B cell (primary cell): ENCODE measurements at places on chromosomes 12 and 14.
A peak's percentile ranks its signal among the peaks of the same experiment; 100 is the strongest.

DNA sequence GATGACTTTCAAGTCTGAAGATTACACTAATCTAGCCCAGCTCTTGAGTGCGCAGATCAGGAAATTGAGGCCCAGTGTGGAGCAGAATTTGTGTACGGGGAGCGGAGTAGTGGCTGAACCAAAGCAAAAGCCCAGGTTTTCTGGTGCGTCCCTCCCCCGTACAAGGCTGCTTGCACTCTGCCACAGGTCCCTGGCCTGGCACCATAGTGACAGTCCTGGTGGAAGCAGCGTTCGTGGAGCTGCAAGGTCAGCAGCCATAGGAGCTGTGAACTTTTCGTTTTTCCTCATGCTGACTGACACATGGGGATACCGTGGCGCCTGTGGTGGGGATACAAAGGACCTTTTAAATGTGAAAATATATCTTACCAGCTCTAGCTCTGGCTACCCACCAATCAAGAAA lies 1.7 kb downstream of the EVL start:
- no peak for DNase-seq

- no peak for DNase-seq
Measured at GRCh38 chr14:96579358-96579757, 77.2 kb downstream of the PAPOLA start.

DNA sequence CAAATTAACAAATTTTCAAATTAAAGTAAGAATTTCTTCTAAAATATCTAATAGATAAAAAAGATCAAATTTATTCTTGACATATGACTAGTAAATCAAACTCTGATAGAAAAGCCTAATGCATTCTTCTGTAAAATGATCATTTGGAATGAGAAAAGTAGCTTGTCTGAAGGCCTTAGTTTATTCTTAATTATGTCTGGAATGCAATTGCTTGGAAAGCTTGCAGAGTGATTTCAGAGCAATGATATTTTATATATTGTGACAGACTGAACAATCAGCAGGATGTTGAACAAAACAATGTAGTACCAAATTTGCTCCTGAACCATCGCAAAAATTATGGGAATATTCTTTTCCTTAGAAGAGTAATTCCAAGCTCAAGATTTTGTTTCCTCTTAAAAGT lies 789.6 kb upstream of the NOVA1 start:
- DNase-seq = no peak

GRCh38 chr12:64682572-64683277 lies 72.4 kb downstream of the RASSF3 start:
- DNase-seq = no peak

DNA sequence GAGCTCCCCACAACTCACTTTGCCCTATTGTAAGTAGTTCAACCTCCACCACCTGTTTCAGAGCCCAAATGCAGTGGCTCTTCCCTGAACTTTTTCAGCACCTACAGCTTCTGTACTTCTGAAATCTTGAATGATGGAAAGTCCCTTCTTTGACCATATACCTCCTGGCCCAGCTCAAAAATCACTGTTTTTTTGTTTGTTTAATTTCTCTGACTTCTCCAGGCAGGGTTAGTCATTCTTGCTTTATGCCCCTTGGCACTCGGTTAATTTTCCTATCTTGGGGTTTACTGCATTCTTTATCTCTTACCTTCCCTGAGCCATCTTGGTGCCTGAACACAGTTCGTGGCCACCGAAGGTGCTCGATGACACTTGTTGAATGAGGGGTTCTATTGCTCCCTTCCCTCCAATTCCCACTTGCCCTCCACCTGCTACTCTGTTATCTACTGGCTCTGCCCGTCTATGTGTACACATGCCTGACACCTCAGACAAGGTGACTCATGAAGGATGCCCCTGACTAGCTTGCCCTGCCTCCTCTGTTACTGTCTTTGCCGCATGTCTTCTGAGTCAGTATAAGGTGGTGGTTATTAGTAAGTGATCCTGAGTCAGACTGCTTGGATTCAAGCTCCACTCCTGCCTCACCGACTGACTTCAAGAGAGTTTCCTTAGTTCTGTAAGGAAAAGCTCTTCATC lies 4.4 kb downstream of the AMHR2 start:
- DNase-seq = no peak

GRCh38 chr12:54975875-54976274 lies 8.7 kb downstream of the TESPA1 start:
- no peak for DNase-seq

DNA sequence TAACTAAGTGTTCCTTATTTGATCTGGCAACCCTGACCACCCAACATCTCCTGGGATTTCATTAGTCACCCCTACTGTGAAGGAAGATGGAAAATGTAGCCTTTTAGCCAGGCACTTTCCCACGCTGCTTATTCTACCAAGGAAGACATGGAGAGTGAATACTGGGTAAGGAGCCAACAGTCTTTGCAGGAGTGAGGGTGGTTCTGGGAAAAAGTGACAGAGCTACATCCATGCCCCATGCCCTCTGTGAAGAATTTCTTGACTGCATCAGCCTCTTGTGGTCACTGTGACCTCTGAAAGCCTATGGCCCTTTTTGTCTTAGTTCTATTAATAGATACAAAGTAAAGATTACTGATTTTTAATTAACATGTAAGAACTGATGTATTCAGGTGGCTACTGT lies 196.0 kb upstream of the EEA1 start:
- no peak for DNase-seq

GRCh38 chr12:80087486-80088213 lies 11.7 kb upstream of the OTOGL start:
- DNase-seq = no peak

GRCh38 chr12:45634273-45634917 lies 95.1 kb upstream of the ARID2 start:
- no peak for DNase-seq

DNA sequence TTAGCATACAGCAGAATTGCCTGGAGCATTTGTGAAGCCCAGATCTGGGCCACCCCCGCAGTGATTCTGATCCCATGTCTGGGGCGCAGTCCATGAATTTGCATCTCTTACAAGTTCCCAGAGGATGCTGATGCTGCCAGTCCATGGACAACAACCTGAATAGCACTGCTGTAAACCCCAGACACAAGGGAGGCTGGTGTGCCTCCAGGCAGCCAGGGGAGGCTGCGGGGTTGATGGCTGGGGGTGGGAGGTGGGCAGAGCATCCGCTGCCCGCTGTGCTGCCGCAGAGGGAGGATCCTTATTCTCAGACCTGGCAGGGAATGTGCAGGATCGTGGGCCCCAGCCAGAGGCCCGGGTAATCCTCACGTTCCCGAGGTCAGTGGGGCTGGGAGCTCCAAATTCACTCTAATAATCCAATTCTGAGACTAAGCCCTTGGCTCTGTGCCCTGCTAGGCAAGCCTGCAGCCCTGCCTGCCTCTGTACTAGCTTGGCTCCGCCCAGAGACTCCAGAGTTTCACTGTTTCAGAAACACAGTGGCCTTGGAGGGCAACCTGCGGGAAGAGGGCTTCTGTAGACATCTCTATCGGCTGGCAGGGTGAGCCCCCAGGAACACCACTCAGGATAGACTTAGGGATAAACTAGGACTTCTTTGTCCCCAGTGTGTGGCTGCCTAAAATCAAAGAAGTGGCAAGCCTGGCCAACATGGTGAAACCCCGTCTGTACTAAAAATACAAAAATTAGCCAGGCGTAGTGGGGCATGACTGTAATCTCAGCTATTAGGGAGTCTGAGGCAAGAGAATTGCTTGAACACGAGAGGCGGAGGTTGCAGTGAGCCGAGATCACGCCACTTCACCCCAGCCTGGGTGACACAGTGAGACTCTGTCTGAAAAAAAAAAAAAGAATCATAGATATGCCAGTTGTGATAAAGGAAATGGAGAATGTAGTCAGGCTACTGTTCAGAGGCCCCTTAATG lies 17.8 kb upstream of the MLEC start:
- peak; percentile 79 for DNase-seq

GRCh38 chr12:45688183-45688582 lies 41.3 kb upstream of the ARID2 start:
- DNase-seq = no peak

DNA sequence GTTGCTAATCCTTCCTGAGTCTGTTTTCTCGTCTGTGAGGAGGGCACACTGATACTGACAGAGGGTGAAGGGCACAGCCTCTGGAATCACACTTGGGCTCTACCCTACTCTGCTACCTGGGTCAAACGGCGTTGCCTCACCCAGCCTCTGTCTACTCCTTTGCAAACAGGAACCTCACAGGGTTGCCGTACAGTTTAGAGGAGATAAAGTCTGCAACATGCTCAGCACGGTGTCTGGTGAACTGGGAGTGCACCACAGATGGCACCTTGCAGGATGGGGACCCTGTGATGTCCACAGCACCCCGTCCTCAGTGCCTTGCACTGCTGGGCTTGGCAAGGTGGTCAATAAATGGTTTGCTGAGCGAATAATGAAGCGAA lies 38.3 kb downstream of the TESC start:
- DNase-seq = no peak

DNA sequence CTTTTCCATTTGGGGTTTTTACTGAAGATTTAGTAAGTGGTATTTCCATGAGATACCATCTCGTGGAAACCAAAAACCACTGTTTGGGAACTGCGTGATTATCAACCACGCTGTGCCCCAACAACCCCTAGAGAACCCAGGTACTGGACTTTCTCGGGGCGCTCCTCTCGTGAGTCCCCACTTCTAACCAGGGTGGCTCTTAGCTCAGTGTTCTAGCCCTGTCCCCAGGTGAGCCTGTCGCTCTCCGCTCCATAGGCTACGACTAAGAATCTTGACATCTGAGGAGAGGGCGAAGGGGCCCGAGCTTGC lies 686 bp downstream of the MCRS1 start:
- DNase-seq = no peak

- no peak for DNase-seq
Measured at GRCh38 chr14:79735121-79735520, 476.2 kb downstream of the DIO2 start.

DNA sequence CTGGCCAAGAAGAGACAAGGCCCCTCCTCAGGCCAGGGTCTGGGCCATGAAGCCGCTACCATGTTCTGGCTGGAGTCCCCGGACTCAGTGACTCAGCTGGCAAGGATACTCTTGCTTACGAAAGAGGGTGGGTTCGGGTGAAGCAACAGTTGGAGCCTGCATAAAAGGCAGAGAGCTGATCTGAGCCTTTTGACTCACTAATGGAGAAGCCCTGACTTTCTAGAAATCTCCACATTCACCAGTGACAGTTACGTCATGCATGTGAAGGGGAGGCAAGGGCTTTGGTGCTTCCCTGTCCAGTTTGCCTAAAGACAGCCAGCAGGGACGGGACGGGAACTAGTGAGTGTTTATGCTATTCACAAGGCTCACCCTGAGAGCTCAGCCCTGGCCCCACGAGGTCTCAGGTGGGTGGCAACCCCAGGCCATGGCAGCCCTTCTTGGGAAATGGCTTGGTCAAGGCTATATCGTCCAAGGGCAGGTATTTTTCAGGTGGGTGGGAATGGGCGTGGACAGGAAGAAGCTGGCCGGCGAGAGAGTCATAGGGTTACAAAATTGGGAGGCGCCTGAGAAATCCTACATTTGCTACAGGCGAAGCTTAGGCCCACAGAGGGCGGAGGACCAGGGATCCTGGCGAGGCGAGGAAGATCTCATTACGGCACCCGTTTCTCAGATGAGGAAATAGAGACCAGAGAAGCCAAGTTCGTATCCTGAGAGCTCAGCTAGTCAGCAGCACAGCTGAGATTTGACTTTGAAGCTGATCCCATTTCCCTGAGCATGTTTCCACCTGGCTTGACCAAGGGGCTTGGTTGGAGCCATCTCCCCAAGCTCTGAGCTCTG lies 314.6 kb downstream of the BCL11B start:
- no peak for DNase-seq

DNA sequence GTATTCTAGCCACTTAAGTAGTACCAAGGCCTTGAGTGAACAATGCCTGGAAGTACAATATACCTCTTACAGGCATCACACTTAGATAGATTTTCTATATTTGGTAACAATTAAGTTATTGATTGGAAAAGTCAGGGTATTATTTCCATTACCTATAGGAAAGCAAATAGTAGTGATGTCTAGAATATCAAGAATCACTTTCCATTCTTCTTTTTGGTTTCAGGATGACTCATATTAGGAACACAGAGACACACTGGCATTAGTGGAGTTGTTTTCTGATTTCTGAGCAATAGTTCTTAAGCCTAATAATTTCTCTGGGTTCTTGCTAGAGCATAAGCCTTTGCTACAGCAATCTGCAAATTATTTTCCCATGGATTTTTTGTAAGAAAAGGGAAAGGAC lies 1640.0 kb upstream of the SEL1L start:
- no peak for DNase-seq

GRCh38 chr14:23514644-23514957 lies 37.0 kb downstream of the ZFHX2 start:
- DNase-seq = no peak

DNA sequence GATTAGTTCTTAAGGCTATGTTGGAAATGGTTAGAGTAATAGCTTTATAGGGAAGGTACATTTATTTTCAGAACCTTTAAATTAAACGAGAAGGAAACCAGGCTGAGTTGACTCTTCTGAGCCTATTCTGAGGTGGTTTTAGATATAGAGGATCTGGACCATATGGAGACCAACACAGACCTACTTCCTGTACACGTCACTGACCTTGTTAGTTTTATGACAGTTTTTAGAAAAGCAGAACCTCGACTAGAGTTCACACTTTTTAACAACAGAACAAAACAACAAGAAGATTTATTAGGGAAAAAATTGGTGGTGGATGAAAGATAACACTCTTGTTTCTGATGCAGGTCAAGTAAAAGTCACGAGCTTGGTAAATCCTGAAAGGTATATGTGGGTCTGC lies 107.1 kb downstream of the NPAS3 start:
- DNase-seq = no peak

DNA sequence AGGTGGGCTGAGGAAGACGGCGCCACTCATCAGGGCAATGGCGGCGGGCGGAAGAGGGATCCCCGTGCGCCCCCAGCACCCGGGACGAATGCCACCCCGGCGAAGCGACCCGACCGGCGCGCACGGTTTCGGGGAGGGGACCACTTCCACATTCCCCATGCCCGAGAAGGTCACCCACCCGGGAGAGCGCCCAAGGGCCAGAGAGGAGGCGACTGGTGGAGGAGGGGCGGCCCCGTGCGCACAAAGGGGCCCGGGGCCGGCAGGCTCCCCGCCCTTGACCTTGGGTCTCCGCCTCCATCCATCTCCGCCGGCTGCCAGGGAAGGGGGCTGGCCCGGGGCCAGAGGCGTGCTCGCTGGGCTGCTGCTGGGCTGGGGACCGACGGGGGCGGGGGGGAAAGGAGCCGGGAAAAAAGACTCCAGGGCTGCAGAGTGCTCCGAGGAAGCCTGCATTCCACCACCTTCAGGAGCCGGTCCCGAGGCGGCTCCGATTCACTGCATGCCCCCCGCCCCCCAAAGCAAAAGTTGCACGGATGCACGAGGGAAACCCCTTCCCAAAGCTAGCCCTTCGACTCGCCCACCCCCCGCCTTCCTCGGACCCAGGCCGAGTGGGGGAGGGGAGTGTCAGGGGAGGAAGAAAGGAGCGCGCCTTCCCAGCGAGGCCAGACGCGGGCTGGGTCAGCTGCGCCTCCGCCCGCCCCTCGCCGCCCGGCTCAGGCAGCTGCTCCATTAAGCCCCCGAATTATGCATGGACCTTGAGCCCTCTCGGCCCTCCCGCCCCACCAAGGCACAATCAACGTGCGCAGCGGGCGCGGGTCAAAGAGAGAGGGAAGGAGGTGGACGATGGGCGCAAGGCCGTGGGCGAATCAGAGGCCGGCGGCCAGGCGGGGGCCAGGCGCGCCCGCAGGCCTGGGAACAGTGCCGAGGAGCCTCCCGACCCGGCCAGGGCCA lies 26.2 kb downstream of the BCL11B start:
- DNase-seq = no peak
